NT2/D1 (cell line): ENCODE measurements at places on chromosomes 2 and 18.
A peak's percentile ranks its signal among the peaks of the same experiment; 100 is the strongest.

GRCh38 chr2:105510761-105511528 lies 112.1 kb upstream of the FHL2 start:
- DNase-seq: no peak

DNA sequence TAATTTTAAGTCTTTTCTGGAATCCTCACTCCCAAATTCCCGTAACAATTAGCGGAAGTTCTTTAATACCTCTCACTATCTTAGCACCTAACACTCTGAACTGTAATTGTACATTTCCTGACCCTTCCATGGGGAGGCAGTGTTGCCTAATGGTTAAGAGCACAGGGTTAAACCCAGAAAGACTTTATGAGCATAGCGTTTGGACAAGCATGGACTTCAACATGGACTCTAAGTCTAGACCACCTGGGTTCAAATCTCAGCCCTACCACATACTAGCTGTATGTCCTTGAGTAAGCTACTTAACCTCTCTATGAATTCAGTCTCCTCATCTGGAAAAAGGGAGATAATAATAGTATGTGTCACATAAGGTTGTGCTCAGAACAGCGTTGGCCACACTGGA lies 13.0 kb downstream of the ANTXR1 start:
- DNase-seq: peak; percentile 44

- DNase-seq: no peak
These were observed 4.7 kb downstream of the MYT1L start for GRCh38 chr2:2326068-2327040.

GRCh38 chr2:121128741-121129659 lies 156.0 kb downstream of the TFCP2L1 start:
- peak; percentile 43 for DNase-seq

DNA sequence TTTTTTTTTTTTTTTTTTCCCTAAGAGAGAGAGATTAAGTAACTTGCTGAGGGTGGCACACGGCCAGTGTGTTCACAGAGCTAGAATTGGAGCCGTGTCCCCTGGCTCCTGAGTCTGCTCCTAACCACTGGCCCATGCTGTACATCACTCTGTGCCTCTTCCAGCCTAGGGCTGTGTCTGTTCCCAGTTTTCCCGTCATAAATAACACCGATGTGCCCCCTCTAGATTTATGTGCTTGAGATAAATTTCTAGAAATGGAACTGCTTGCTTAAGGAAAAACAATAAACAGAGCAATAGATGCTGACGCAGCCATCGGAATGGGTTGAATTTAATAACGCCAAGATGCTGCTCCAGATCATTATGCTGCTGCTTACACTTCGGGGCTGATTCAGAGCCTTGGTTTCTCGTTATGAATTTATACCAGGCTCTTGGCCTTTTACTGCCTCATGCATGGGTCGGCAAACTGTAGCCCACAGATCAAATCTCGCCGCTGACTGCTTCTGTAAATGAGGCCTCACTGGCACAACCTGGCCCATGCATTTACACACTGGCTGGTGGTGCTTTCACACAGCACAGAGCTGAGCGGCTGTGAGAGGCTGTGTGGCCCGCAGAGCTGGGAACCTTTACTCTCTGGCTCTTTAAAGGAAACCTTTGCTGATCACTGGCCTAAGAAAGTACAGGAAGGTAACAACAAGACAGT lies 58.1 kb downstream of the NDUFA10 start:
- no peak for DNase-seq

GRCh38 chr2:212683346-212684097 lies 144.9 kb upstream of the ERBB4 start:
- DNase-seq: no peak
